ENCODE measurements at places on chromosomes 6 and 20. TPM values are rescaled to one million over a fixed set of nuclear protein-coding genes. Genes with fewer than 3 reads are reported as not detected.

The ADGRF5 gene
- total RNA-seq, result under 0.01 TPM

The PSORS1C1 gene
- 0.89 TPM for total RNA-seq

The ULBP1 gene
- 0.09 TPM for total RNA-seq

The ZNF311 gene
- total RNA-seq, result 1.5 TPM

The EYA2 gene
- total RNA-seq, result not detected

The SCAF8 gene
- 22.9 TPM for total RNA-seq

The TNF gene
- under 0.01 TPM for total RNA-seq

The NDUFAF4 gene
- total RNA-seq, result 6.8 TPM

The DNAH8 gene
- not detected for total RNA-seq

The RGL2 gene
- 18.7 TPM for total RNA-seq

The GSS gene
- 73.9 TPM for total RNA-seq

The PLCB1 gene
- 22.1 TPM for total RNA-seq

The CLVS2 gene
- total RNA-seq, result under 0.01 TPM

The TTLL9 gene
- not detected for total RNA-seq

The FAM83B gene
- not detected for total RNA-seq

The AFG1L gene
- total RNA-seq, result 5.0 TPM

The RNF182 gene
- 0.30 TPM for total RNA-seq

The BMP6 gene
- total RNA-seq, result 2.1 TPM

The FGD2 gene
- total RNA-seq, result not detected

The WFDC12 gene
- not detected for total RNA-seq

The HMGCLL1 gene
- not detected for total RNA-seq

The PI3 gene
- total RNA-seq, result not detected

The CST4 gene
- total RNA-seq, result not detected

The EYA4 gene
- total RNA-seq, result not detected

The ETV7 gene
- total RNA-seq, result 0.28 TPM

The LIN28B gene
- 0.05 TPM for total RNA-seq

Measured in smooth muscle cell of the umbilical artery (primary cell).